ENCODE measurements at places on chromosomes 2 and 18.

- DNase-seq: no peak
These were observed 119.0 kb downstream of the FEZ2 start for GRCh38 chr2:36478999-36479398.

- DNase-seq: no peak
These were observed 96.3 kb upstream of the TMEM18 start for GRCh38 chr2:773256-774160.

GRCh38 chr2:184308706-184309105 lies 289.6 kb upstream of the ZNF804A start:
- DNase-seq: no peak

DNA sequence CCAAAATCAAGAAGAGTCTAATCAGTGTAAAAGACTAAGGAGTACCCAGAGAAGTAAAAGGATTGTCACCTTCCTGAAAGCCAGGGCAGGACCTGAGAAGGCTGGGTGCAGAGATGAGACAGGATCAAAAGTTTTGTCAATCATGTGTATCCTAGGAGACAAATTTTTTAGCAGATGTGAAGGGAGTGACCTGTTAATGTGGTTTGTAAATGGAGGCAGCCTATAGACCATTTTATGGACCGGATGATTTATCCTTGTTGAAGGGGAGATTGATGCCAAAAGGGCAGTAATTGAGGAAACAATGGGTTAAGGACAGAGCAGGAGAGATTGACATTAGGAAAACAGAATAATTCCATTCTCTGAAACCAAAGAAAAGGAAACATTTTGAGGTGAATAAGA lies 813 bp downstream of the NDC80 start:
- DNase-seq: peak; percentile 29

- no peak for DNase-seq
These were observed 80.1 kb upstream of the NPAS2 start for GRCh38 chr2:100739735-100740432.

DNA sequence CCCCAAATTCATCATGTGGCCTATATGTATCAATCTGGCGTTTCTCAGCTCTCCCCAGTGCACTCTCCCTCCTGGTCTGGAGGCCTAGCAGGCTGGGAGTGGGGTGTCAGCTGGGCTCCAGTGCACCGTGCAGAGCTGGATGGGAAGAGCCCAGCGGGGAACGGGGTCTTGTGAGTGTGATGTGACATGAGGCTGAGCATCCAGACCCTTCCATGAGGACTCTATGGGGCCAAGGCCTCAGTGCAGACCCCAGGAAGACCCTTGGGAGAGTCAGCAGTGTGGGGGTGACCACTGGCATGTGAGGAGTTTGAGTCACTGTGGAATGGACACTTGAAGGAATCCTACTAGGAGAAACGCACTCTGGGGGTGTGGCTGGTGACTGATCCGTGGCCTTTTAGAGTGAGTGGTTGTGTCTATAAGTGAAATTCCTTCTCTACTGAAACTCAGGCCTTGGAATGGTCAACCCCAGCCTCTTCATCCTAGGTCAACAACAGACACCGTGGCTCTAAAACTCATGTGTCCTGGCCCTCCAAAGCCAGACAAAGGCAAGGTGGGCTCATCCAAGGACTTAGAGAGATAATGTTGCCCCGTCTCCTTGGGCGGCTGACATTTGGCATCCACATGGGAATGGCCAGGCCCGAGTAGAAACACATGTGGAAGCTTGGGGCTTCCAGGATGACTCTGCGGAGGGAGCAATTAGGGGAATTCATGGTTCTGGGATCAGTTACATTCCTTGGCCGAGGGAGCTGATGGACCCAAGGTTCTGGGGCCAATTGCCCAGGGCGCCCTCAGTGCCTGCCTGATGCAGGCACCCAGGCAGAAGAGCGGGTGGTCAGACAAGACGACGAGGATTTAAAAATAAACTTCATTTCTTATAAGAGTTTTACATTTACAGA lies 156.0 kb upstream of the TWIST2 start:
- DNase-seq: no peak
